Activated CD8-positive, alpha-beta memory T cell treated with anti-CD3 and anti-CD28 coated beads for 48 hours (primary cell): ENCODE measurements at places on chromosomes 2 and 18.

DNA sequence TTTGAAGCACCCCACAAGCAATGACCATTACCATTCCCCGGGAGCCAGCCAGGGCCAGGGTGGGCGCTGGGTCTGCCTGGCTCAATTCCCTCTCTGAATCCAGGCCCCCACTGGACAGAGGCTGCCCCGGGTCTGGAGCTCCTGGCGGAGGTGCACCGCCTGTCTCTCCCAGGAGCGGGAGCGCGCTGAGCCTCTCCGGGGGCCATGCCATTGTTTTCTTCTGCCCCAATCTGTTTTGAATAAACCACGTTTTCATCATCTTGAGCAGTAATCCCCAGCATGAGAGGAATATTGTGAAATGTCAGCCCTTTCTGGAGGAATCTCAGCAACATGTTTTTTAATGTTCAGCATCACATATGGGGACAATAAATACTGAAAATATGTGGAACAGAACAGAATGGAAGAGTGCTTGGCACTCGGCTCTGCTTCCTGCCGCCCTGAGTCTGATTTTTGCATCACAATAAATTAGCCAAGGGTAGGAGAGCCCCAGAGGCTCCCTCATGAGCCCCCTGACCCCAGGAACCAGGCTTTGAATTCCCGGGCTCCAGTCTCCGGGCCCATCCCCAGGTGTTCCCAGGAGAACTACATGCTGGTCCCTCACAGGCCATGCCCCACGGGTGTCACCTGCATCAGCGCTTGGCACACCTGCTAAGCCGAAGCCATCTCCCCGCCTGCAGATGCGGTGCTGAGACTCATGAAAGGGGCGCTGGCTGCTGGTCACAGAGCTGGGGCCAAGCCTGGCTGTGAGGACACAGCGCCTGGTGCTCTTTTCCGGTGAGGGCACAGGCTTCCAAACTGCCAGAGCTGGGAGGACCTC, 88.8 kb downstream of the INHBB start:
- DNase-seq, result no peak

GRCh38 chr2:202933139-202933510, 21.1 kb downstream of the CARF start:
- no peak for DNase-seq

GRCh38 chr2:173051463-173052215, 24.0 kb upstream of the MAP3K20 start:
- DNase-seq, result no peak

- DNase-seq, result no peak
These were observed 7.5 kb downstream of the TRAPPC12 start for GRCh38 chr2:3387011-3387410.

DNA sequence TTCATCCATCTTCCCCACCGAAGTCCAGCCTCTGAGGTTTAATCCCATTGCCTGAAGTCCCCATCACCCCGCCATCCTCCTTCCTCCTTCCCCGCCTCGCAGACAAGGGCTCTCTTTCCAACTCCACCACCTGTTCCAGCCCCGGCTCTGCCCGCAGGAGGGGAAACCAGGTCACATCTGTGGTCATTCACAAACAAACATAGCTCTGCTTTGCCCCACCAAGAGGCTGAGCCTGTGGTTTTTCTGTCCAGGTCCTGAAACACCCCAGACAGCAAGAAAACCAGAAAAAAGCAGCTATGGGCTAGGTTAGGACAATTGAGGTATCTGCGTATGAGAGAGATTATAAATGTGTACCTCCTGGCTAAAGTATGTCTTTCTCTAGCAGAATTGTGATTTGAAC, 144.7 kb downstream of the GLI2 start:
- DNase-seq, result no peak

DNA sequence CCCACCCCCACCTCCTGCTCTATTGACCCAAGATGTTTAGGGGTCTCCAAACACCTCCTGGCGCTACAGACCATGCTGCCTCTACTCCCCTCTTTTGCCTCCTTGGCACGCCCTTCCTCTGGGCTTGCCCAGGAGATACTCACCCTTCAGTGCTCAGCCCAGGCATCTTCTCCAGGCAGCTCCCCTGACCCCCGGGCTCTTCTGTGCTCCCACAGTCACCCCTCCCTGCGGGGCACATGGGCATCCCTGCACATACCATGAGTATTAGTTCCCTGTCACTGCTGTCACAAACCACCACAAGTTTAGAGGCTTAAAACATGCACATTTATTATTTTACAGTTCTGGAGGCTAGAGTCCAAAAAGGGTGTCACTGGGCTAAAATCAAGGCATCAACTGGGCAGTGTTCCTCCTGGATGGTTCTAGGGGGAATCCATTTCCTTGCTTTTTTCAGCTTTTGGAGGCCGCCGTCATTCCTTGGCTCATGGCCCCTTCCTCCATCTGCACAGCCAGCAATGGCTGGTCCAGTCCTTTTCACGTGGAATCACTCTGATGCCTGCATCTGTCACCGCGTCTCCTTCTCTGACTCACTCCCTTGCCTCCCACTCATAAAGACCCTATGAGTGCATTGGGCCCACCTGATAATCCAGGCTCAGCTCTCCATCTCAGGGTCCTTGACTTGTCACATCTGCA, 230.4 kb upstream of the COPS8 start:
- no peak for DNase-seq

DNA sequence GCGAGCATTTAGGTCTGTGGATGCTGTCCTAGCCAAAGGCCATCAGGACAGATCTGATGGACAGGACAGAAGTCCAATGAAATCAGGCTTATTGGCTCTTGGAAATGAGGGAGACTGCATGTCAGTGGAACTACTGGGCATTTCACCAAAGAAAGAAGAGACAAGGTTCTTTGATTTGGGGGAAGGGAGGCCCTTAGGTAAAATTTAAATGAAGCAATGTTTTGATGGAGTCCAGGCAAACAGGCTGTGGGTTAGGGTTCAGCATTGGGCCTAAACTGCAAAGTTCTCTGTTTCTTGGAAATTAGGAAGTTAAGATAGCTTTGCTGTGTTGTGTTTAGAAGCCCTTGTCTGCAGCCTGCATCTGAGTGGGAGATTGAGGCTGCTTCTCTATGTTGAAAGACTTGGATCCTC, 31.6 kb upstream of the RNF149 start:
- DNase-seq, result no peak

GRCh38 chr2:235314371-235314930, 179.4 kb upstream of the AGAP1 start:
- DNase-seq, result no peak

DNA sequence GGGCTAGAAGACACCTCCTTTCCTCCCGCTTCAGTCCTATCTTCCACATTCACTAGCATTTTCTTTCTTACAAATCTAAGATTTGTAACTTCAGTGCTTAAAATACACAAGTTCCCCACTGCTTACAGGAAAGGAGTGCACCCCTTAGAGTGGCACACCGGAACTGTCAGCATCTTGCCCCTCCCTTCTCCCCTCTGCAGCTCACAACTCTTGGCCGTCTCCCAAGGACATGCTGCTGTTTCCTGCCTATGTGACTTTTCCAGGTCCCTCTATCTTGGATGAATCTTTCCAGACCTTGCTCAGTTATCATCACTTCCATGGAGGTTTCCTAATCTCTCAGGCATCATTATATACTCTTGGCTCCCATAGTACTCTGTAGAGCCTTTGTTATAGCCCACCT, 334.8 kb downstream of the CELF4 start:
- DNase-seq, result no peak
